ENCODE measurements at places on chromosomes 16 and 17.

- no peak for DNase-seq
Observed at GRCh38 chr16:19844945-19845641, 39.6 kb downstream of the GPRC5B start.

DNA sequence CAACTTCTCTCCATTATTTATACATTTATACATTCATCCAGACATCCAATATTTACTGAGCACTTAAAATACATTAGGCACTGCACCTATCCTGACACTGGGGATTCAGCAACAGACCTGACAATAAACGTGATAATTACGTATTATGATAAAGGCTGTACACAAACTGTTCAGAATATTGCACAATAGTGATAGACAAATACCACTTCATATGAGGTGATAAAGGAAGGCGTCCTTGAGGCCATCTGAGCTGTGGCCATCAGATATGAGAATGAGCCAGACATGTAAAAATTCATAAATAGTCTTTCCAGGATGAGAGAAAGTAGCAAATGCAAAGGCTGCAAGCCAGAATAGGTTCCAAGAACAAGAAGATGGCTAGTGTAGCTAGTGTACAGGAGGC lies 8.6 kb downstream of the USP32 start:
- DNase-seq: no peak

GRCh38 chr17:10032118-10032852 lies 127.2 kb upstream of the RCVRN start:
- no peak for DNase-seq

- DNase-seq: no peak
Observed at GRCh38 chr16:82389956-82390650, 220.1 kb upstream of the MPHOSPH6 start.

DNA sequence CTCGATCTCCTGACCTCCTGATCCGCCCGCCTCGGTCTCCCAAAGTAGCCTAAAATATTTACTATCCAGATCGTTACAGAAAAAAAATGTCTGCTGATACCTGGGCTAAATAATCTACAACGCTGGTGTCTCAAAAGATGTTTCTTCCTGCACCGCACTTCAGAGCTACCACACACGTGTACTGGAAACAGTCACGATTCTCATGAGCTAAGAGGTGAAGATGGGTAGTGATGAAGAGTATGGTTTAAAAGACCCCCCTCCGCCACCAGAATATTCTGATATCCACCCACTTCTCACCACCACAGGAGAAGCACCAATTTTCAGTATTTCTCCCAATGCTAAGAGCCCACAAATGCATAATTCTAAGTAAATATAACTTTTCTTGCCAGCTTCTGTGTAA lies 50.2 kb downstream of the SMG6 start:
- no peak for DNase-seq

- DNase-seq: no peak
Observed at GRCh38 chr17:8056232-8056975, 17.5 kb downstream of the ALOX15B start.

- no peak for DNase-seq
Observed at GRCh38 chr17:21186399-21187187, 27.4 kb downstream of the TMEM11 start.

DNA sequence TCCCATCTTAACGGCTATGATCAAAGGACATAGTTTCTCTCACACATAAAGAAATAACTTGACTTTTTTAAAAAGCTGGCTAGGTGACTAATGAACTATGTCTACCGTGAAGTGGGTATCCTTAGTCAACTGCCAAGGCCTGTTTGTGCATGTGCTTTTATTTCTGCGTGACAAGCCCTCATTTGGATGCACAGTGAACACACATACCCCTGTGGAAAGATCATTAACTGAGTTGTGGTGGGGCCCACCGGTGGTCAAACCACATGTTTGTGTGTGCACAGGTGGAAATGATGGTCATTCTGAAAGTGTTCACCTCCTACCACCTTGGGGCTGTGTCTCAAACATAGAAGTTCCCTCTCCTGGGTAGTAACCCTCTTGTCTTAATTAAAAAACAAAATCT lies 256.1 kb upstream of the SALL1 start:
- no peak for DNase-seq

DNA sequence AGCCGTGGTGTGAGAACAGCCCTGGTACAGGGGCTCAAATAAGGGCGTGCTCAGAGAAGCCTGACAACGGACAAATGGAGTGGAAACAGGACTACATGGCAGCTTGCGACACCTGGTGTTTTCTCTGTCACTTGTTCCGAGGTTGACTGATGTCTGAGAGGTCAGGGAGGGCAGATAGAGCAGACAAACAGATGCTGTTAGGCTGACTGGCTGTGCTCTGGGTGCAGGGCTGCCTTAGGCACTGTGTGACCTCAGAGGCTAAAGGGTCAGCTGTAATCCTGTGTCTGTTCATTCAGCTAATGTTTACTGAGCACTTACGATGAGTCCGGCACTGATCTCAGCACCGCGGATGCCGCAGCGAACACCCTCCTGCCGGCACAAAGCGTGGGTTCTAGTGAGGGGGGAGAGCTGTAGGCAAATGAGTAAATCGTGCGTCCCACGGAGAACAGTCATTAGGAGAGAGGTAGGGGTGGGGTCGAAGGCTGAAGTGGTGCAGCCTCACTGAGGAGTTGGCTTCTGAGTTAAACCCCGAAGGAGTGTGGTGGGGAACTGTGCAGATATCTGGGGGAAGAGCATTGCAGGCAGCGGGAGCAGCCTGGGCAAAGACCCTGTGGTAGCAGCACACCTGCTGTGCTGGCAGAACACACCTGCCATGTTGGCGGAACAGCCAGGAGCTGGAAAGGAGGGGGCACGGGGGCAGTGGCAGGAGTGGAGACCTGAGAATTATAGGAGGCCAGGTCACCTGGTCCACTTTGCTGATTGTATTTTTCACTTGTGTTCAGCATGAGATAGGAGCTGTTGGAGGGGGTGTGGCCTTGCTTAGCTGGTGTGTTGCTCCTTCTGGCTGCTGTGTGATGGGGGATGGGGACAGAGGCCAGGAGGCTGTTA lies 35.0 kb downstream of the GPT2 start:
- DNase-seq: no peak

GRCh38 chr16:81374550-81374949 lies 59.8 kb downstream of the GAN start:
- no peak for DNase-seq

- DNase-seq: no peak
Observed at GRCh38 chr17:8608001-8608400, 22.5 kb downstream of the MYH10 start.

DNA sequence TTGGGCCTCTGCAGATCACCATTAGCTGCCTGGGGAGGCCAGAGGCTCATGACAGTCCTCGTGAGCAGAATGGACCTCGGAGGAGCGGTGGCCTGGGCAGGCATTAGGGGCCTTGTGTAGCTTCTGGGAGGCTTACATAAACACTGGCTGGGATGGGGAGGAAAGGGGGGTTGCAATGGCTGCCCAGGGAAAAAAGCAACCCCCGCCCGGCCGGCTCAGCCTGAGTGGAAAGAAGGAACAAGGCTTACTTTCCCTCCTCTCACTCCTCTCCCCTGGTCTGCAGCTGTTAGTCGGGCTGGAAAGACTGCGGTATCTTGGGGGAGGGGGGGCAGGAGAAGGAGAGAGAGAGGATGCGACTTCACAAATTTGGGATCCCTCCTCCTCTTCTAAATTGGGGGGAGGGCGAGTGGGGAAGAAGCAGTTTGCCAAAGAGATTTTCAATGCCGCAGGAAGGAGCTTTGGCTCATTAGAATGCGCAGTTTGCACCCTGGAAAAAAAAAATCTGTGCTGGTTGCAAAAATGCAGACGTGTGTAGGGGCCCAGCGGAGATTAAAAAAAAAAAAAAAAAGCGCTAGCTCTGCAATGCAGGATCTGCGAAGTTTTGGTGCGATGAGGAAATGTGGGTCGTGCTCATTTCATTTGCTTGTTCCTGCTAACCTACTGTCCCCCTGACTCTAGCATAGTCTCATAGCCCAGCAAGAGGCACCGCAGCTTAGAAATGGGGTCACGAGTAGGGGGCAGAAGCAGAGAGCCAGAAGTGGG lies 6.6 kb upstream of the NR1D1 start:
- DNase-seq: no peak

DNA sequence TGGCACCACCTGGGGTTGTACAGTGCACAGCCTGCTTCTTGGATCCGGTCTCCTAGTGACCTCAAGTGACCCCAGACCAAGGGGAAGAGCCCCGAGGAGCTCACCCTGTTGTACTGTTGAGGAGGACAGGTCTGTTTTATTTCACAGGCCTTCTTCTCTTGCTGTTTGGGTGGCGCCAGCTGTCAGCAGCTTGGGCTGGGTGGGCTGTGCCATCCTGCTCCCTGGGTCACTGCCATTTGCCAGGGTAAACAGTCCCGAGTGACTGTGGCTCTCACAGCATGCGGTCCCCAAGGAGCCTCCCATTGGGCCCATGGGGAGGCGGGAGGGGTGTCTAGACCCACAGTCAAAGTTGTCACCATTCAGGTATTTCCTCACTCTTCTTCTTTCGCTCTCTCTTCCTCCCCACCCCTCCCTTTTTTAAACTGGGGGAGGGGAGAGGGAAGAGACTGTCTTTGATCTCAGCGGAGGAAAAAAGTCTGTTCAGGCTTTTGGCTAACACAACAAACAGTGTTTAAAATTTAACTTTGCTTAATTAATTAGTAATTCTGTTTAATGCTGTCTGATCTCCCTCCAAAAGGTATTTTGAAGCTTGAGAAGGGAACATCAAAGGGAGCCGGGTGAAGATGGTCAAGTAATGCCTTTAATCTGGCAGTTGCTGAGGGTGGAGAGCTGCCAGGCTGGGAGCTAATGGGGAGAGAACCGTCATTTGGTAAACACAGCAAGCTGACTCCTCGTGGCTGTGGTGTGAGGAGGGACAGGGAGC lies 64.0 kb downstream of the SNX20 start:
- no peak for DNase-seq

DNA sequence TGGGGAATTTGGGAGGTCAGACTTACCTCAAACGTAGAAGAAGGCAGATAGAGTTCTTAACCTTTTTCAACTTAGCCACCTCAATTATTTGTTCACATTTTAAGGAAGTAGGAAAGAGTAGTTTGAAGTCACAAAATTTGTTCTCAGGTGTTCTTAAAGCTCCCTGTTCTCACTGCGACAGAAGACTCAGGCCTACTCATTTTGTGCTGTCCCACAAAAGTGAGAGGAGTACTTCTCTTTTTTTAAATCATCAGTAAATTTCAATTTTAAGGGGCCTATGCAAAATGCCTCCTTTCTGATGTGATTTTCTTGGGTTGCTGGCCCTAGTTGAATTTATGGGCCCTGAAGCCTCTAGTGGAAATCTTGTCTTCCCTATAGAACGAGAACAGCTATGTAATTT lies 133.4 kb downstream of the MAP2K6 start:
- DNase-seq: no peak

- no peak for DNase-seq
Observed at GRCh38 chr17:70523426-70523825, 354.1 kb downstream of the KCNJ2 start.

DNA sequence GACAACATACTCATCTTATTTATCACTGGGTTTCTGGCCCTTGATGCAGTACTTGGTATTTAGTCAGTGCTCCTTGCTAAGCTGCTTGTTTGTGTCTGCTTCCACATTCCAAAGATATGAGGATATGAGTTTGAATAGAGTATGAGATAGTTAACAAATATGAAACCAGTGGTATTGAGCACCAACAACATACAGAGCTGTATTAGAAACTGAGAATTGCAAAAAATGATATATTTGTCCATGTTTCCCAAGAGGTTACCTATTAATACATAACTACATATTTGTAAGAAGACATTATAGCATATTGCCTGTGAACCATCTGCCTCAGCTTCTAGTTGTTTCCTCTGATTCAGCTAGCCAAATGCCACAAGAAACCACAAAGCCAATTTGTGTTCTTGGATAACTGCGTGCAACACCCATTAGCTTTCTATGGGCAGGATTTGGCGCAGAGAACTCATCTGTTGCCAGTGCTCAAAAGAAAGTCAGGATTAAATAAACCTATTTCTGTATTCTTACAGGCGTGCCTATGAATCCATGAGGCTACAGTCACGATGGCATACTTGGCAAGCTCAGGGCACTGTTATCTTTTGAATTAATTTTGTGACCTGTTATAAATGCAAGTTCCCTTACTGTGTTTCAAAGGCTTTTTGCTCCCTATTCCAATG lies 194.4 kb downstream of the MAP2K6 start:
- DNase-seq: no peak

DNA sequence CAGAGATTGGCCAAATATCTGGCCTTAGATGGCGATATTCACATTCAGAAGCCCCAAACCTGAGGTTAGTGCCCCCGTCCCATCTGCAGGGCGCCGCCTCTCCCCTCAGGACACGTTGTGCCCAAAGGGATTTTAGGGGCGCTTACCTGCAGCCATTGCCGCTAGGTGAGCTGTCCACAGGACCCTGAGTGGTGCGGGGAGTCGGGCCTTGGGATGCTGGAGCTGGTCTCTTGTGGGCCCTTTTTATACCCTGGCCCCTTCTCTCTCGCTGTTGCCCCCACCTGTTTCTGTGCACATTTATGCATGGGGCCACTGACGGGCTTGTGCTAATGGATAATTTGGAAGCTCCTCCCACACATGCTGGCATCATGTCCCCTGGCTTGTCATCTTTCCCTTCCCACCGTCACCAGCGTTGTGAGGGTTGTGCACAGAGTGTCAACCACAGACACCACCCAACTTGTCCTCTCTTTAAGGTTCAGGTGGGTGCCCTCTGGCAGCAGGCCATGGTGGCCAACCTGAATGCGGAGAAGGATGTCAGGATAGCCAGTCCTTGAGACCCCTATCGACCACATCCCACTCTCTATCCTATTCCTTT lies at the start of gene CSHL1:
Gene CSHL1, minus strand, starts transcription at position 218 of the 595 bp plus-strand sequence. Its CDS starts 62 bp downstream, at position 156.
- DNase-seq: no peak

GRCh38 chr16:14263769-14264168 lies 192.7 kb downstream of the MRTFB start:
- DNase-seq: no peak

- no peak for DNase-seq
Observed at GRCh38 chr16:83689385-83689831, 118.4 kb upstream of the HSBP1 start.

DNA sequence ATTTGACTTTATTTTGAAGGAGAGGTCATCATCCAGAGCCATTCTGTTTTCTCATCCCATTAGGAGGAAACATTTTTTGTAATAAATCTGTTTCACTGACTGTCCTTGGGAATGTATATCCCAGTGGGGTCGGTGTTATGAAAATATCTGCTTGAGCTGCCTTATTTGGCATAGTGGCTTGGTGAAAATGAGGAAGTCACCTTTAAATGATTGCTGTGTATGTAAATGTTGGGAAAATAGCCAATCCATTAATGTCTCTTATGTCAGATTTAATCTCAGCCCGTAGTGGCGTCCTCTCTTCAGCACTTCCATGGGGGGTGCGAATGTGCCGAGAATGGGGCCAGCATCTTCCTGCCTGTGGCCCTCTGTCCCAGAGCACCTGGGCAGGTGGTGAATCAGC lies 57.6 kb downstream of the BANP start:
- no peak for DNase-seq
